Fibroblast of villous mesenchyme (primary cell): ENCODE measurements at places on chromosomes 11 and 22. TPM values are rescaled to one million over a fixed set of nuclear protein-coding genes. Genes with fewer than 3 reads are reported as not detected.
A peak's percentile ranks its signal among the peaks of the same experiment; 100 is the strongest.

PPP1R14B gene
- total RNA-seq, result 155 and 175 TPM in 2 replicates

DNA sequence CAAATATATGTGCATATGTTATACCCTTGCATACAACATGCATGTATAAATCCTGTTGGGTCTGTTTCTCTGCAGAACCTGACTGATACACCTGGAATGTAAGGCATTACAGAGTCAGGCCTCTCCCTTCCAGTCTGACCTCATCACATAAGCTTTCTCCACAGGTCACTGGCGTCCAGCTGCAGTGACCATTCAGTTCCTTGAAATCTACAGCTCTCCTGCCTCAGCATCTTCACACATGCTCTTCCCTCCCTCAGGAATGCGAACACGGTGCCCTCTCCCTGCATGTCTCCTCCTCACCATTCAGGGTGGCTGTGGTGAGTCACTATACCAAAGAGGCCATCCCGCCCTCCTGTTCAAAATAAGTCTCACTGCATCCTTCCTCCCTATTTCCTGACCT lies 657.8 kb upstream of the B3GAT1 start:
- no peak for DNase-seq

RAC2 gene
- 8.1 and 11.2 TPM in 2 replicates for total RNA-seq

- DNase-seq, result no peak
Observed at GRCh38 chr11:128860571-128861361, 6.3 kb downstream of the KCNJ1 start.

MRGPRE gene
- total RNA-seq, result not detected in 2 replicates

GAB4 gene
- total RNA-seq, result not detected in 2 replicates

C1QTNF5 gene
- 6.5 and 13.5 TPM in 2 replicates for total RNA-seq

- no peak for DNase-seq
Observed at GRCh38 chr11:122737951-122738693, 82.6 kb downstream of the UBASH3B start.

DNA sequence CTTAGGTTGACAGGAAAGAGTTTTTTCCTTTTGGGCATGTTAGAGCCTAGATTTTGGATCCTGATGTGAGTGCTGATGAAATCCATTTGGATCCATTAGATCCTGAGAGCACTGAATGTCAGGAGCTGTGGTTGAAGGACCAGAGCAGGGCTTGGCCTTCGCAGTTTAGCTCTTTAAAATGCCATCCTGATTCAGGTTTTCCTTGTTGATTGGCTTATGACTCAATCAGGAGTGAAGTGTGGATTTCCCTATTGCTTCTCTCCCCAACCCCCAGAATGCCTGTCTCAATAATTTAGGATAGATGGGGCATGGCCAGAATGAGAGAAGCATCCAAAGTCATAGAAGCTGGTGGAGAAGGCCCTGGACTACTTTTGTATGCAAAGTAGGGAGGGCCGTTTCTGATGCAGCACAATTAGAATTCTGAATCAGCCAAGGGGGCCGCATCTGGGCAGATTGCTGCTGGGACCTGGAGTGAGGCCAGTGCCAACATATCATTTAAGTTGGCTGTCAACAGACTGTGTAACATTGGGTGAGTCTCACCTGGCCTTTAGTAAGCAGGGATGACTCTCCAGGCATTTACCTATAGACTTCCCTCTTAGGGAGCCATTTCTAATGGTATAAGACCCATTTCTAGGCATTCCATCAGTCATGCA lies 80.5 kb downstream of the TEAD1 start:
- DNase-seq, result no peak

DNA sequence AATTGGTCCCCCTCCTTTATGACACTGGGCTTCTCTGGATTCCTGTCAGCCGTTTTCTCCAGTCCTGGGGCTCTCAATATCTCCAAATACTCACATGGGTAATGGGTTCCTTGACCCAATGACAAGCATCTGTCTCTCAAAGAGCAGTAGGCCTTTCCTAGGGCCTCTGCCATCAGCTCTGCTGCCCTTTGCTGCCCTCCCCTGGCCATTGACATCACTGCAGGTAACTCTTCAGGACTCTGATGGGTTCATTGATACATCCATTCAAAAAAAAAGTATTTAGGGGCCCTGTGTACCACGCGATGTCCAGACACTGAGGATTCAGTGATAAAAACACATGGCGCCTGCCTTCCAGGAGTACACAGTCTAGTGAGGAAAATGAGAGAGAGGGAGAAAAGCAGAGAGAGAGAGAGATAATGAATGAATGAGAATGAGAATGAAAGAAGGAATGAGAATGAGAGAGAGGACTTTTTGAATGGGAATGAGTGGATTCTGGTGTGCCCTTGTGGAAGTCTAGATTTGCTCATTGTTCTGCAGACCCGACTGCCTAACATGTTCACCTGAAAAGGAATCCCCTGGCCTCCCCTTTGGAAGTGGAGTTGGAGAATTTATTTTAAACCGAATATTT lies 42.6 kb upstream of the OLFML1 start:
- peak; percentile 39 for DNase-seq

NCAM1 gene
- total RNA-seq, result 0.86 and 2.9 TPM in 2 replicates

GRCh38 chr11:59770869-59771268 lies 15.7 kb downstream of the STX3 start:
- DNase-seq, result no peak

- peak; percentile 7 for DNase-seq
Observed at GRCh38 chr11:93034031-93034722, 64.7 kb downstream of the MTNR1B start.

DNA sequence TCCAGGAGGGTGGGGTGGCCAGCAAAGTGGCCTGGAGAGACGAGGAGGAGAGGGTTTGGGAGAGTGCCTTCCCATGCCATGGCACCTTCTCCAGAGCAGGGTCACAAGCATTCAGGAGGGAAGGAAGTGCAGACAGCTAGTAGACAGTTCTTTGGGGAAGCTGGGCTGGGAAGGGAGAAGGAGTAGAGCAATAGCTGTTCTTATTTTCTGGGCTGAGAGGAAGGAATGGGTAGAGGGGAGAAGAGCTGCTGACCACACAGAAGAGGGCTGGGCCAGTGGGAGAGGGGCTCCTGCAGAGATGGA lies 14.8 kb upstream of the PICK1 start:
- DNase-seq, result no peak

- DNase-seq, result no peak
Observed at GRCh38 chr11:133501643-133502539, 30.4 kb downstream of the OPCML start.
